Right lung (tissue), 10 donors: ENCODE measurements at places on chromosomes 4 and X.

DNA sequence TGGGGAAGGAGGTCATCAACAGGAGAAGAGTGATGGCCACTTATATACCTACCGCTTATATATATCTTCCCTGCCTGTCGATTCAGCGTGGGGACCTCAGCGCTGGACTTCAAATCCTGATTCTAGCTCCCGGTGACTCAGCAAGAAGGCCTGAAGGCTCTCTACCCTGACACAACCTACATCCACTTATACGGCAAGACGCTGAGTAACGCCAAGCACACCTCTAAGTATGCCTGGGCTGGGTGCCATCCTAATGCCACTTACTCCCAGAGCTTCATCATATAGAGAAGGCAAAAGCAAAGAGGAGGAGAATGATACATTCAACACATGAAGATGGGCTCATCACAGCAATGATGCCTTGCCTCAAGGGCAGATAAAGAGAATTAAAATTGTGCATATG lies 198.3 kb downstream of the CHIC2 start:
- no peak for DNase-seq

- no peak for DNase-seq
These were observed 220.7 kb upstream of the CASK start for GRCh38 chrX:42143866-42144592.

DNA sequence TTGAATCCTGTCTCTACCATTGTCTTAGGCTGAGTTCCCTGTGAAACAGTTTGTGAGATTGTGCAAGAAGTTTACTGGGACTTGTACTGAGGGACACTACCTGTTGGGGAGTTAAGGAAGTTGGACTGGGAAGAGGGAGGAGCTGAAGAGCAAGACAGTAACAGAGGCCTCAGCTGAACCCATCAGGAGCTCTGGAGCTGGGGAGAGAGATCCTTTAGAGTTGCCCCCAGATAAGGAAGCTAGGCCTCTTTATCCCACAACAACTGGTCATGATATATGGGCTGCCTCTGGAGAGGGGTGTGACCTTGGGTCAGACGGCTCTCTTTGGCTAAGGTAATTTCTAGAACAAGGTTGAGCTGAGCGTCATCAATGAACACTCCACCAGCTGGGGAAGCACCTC lies 137.8 kb upstream of the SLC4A4 start:
- DNase-seq = no peak

DNA sequence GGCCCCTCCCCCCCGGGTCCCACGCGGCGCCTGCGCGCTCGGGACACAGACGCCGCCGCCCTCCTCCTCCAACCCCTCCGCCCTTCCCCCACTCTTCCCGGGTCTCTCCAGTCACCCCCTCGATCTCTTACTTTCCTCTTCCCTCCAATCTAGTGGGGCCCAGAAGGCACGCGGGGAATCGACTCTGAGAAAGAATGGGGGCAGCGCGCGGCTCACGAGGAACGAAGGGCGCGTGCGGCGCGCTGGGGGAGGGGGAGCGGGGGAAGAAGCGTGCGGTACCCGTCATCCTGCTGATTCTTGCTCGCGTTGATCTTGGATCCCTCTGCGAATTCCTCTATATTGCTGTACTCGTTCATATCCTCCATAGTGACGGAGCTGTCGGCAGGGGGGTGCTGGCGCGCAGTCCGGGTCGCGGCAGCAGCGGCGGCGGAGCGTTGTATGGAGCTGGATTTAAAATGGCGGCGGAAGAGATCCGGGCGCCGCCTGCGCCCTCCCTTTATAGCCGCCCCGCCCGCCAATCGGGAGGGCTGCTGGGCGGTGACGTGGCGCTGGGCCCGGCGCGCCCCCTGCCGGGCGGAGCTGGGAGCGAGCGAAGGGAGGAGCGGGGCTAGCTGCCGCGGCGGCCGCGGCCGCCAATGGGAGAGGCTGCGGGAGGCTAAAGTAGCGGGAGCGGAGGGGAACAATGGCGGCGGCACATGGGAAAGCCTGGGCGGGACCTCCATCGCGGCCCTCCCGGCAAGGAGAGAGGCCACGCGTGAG lies 1.1 kb downstream of the HNRNPDL start:
- DNase-seq = peak; percentile 97

GRCh38 chr4:4735136-4735750 lies 124.2 kb upstream of the MSX1 start:
- no peak for DNase-seq

DNA sequence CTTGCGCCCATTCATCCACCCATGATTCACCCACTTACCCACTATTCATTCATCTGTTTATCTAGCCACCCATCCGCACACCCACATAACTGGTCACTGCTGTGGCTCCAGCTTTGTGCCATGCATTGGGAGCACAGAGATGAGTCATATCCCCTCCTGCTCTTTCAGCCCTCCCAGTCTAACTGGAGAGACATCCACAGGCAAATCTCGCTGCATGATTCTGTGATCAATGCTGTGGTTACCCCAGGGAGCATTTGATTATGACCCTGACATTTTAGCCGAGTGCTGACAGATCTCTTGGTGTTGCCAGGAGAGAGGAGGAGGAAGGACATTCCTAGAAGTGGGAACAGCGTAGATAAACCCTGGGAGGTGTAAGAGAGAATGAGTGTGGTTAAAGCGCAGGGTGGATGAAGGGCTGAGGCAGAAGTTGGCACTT lies 10.4 kb upstream of the PORCN start:
- no peak for DNase-seq

DNA sequence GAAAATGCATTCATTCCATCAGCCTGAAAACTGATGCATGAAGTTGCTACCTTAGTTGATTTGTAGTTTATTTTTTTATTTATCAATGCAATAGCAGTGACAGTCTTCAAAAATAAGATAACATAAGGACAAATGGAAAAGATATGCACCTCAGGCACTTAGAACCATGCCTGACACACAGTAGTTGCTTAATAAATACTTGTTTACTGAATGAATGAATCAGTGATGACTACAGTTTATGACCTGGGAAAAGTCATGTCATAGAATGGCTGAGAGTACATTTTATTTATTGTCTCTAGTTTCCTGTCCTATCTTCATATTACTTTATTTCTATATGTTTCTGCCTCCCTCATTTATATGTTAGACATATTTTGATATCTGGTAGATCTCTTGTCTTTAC lies 171.8 kb downstream of the TLL1 start:
- no peak for DNase-seq
